Activated naive CD8-positive, alpha-beta T cell treated with anti-CD3 and anti-CD28 coated beads, Interleukin-2, amount 10 ng/mL, durations not matched to agents 7 days and 5 days (primary cell): ENCODE measurements at places on chromosomes 16 and 17. TPM values are rescaled to one million over a fixed set of nuclear protein-coding genes. Genes with fewer than 3 reads are reported as not detected.
A peak's percentile ranks its signal among the peaks of the same experiment; 100 is the strongest.

- H3K27me3 ChIP-seq, result peaks cover 9% of the 10 kb centered on the region
- H3K36me3 ChIP-seq, result no peaks in the 10 kb centered on the region
- no peak overlapping the region for H3K4me3 ChIP-seq
- H3K4me1 ChIP-seq, result no peaks in the 10 kb centered on the region
- no peak for DNase-seq
Observed at GRCh38 chr17:49244839-49245238, 14.3 kb upstream of the PHOSPHO1 start.

GRCh38 chr17:82950525-82951102 lies 110.8 kb upstream of the ZNF750 start:
- no peaks in the 10 kb centered on the region for H3K27me3 ChIP-seq
- H3K4me3 ChIP-seq, result no peak overlapping the region
- peaks cover 52% of the 10 kb centered on the region for H3K36me3 ChIP-seq
- no peak overlapping the region for H3K27ac ChIP-seq

DNA sequence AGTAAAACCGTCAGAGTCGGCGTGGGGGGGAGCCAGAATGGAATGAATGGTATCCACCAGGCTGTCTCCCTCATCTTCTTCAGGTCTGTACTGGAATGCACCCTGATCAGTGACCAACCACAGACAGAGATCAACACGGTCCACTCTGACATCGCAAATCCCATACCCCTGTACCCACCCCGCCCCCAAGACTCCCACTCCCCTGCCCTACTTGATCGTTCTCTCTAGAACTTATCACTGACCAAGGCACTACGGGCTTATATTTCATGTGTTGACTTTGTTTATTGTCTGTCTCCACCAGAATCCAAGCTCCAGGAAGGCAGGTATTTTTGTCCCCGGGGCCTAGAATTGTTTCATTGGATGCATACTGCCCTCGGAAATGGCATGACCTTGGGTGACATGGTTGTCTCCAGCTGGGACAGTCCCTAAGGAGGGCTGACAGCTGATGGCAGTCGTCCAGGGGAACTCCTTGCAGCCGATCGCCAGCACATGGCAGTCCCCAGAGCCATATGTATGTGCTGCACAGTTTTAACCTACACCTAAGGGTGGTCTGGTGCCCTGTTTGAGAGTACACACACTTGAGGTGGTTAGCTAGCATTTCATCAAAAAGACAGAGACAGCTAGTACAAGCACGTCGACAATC lies 526 bp upstream of the MFSD6L start:
- peaks cover 10% of the 10 kb centered on the region for H3K36me3 ChIP-seq
- no peak for DNase-seq
- peaks cover 5% of the 10 kb centered on the region for H3K4me1 ChIP-seq
- H3K4me3 ChIP-seq, result no peak overlapping the region

- no peak overlapping the region for H3K4me3 ChIP-seq
- peak; percentile 83 for DNase-seq
- no peak overlapping the region for H3K27ac ChIP-seq
- H3K27me3 ChIP-seq, result no peaks in the 10 kb centered on the region
- H3K36me3 ChIP-seq, result peaks cover 2% of the 10 kb centered on the region
- peaks cover 14% of the 10 kb centered on the region for H3K4me1 ChIP-seq
Observed at GRCh38 chr17:76000016-76000754, 470 bp upstream of the CDK3 start.

DNA sequence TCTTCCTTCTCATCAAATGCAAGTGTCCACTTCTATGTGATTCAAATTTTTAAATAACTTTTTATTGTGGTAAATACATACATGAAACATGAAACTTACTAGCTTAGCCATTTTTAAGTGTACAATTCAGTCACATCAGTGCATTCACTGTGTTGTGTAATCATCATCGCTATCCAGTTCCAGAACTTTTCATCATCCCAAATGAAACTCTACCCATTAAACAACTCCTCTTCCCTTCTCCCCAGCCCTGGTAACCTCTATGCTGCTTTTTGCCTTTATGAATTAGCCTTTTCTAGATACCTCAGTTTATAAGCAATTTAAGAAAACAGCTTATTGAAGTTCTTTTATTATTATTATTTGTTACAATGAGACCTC lies 41.1 kb upstream of the IL34 start:
- H3K4me1 ChIP-seq, result peaks cover 2% of the 10 kb centered on the region
- peaks cover 7% of the 10 kb centered on the region for H3K27me3 ChIP-seq
- DNase-seq, result no peak
- no peak overlapping the region for H3K27ac ChIP-seq
- no peak overlapping the region for H3K4me3 ChIP-seq

- H3K27ac ChIP-seq, result no peak overlapping the region
- no peak for DNase-seq
- peaks cover 2% of the 10 kb centered on the region for H3K27me3 ChIP-seq
Observed at GRCh38 chr16:30839523-30840227, 52.7 kb upstream of the ZNF629 start.

- H3K27me3 ChIP-seq, result no peaks in the 10 kb centered on the region
- H3K4me1 ChIP-seq, result peaks cover 47% of the 10 kb centered on the region
- peaks cover 2% of the 10 kb centered on the region for H3K36me3 ChIP-seq
Observed at GRCh38 chr16:87384162-87384874, 742 bp upstream of the FBXO31 start.

GRCh38 chr16:51035110-51035498 lies 116.0 kb downstream of the SALL1 start:
- H3K27me3 ChIP-seq, result peaks cover 2% of the 10 kb centered on the region
- H3K36me3 ChIP-seq, result no peaks in the 10 kb centered on the region
- H3K4me1 ChIP-seq, result no peaks in the 10 kb centered on the region
- DNase-seq, result no peak
- H3K27ac ChIP-seq, result no peak overlapping the region

DNA sequence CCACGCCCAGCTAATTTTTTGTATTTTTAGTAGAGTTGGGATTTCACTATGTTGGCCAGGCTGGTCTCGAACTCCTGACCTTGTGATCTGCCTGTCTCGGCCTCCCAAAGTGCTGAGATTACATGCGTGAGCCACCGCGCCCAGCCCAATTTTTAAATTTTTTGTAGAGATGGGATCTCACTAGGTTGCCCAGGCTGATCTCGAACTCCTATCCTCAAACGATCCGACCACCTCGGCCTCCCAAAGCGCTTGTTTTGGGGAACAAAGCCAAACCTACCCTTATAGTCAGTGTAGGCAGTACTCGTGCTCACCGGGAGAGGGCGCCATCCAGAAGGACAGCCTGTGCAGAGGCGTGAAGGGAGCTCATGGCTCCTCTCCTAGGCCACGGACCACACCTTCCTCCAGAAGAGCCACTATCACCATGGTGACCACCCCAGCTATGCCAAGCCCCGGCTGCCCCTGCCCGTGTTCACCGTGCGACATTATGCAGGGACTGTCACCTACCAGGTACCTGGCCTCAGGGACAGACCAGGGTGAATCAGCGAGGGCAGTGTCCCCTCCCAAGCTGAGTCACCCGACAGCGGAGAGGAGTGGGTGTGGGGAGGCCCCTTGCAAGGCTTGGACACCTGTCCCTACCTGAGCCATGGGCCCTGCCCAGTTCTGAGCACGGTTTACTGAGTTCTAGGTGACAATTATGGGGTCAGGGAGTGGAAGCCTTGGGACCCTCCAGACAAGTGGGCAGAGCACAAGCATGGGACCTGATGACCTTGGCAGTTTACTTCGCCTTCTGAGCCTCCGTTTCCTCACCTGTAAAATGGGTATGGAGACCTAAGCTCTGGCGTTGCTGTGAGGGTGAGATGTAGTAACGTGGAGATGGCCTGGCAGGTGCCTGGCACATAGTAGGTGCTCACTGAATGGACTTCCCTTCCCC lies 13.7 kb downstream of the MYO15B start:
- no peaks in the 10 kb centered on the region for H3K27me3 ChIP-seq
- DNase-seq, result peak; percentile 75
- H3K27ac ChIP-seq, result no peak overlapping the region
- H3K4me1 ChIP-seq, result peaks cover 3% of the 10 kb centered on the region

DNA sequence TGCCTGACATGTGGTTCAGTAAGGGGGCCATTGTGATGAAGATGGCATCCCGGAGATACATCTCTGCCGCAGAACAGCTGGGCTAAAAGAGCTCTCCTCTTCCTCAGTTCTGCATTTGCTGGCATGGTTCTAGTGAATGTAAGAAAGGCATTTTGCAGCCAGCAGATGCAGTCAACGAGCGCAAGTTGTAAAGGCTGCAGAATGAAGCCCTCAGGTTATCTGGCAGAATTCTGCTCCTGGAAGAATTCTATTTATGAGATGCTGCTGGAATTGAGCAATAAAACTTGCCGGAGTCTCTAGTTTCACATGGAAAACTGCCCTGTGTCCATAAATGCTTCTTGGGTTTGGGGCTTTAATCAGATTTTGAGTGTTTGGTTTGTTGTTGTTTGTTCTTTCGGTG lies 176.8 kb upstream of the HSBP1 start:
- H3K27me3 ChIP-seq, result peaks cover 2% of the 10 kb centered on the region
- no peaks in the 10 kb centered on the region for H3K4me1 ChIP-seq
- no peak for DNase-seq
- H3K4me3 ChIP-seq, result no peak overlapping the region
- H3K27ac ChIP-seq, result no peak overlapping the region

The KRT33A gene
- not detected for total RNA-seq

The C17orf67 gene
- total RNA-seq, result 5.1 TPM

The ALOXE3 gene
- not detected for total RNA-seq

The DCTPP1 gene
- total RNA-seq, result 52.8 TPM

The PYDC1 gene
- total RNA-seq, result not detected
